ENCODE measurements at places on chromosomes 12 and 14.

DNA sequence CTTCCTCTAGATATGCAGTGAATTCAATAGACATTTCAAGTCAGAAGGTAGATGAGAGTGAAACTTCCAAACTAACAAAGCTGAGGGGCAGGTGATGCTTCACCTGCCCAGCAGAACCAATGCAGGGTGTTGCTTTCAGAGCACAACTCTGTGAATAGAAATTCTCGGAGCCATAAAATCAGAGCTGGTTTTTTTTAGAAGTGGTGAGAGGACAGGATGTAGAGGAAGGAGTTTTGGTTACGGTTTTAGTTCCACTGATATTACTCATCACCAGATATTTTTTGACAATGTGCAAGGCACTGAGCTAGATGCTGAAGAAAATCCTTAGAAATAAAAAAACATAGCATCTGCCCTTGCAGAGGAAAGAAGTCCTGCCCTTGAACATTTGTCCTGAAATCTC is 62.2 kb downstream of the BMP4 start:
- DNase-seq, result no peak

GRCh38 chr12:41795051-41795600 is 349.5 kb downstream of the GXYLT1 start:
- DNase-seq, result no peak

GRCh38 chr12:109191621-109192250 is 75.3 kb downstream of the ACACB start:
- no peak for DNase-seq

- no peak for DNase-seq
Observed at GRCh38 chr14:45212231-45212630, 40.8 kb downstream of the MIS18BP1 start.

DNA sequence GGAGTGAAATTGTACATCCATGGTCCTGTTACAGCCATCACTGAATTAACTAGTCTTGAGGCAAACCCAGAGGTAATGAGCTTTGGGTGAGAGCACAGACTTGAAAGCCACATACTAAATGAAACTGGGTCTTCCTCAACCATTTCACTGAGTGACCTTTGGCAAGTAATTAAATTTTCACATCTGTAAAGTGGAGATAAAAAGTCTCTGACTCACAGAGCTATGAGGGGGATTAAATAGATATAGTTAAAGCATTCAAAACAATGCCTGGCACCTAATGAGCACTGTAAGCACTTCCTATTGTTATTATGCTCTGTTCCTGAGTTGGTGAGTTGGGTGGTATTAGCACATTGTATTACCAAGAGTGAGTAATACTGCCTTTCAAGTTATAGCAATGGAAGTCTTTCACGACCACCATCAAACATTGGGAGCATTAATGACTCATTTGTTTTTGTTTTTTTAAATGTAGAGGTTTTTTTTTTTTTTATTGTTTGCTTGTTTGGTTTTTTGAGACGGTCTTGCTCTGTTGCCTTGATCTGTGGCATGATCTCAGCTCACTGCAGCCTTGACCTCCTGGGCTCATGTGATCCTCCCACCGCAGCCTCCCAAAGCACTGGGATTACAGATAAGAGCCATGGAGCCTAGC is 12.5 kb upstream of the STRN3 start:
- DNase-seq, result no peak

DNA sequence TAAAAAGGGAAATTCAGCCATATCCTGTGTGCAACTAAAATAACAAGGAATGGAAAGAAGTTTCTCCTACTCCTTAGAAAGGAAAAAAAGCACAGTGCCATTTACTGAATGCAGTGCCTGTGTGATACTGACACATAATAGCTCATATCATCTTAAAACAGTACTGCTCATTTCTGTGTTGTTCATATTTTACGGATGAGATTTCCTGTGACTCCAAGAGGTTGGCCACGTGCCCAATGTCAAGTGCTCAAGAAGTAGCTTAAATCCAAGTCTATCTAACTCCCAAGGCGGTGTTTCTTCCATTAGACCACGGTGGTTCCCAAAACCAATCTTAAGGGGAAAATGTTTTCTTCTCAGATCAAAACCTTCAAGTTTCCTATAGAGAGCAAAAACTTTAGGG is 20.0 kb downstream of the MAP3K9 start:
- no peak for DNase-seq

GRCh38 chr14:72699852-72700257 is 194.0 kb downstream of the DPF3 start:
- DNase-seq, result peak; percentile 91

GRCh38 chr12:96070670-96071279 is 35.4 kb upstream of the LTA4H start:
- peak; percentile 40 for DNase-seq

GRCh38 chr14:99181804-99182520 is 90.0 kb downstream of the BCL11B start:
- no peak for DNase-seq

- DNase-seq, result no peak
Observed at GRCh38 chr14:78172428-78172827, 2.3 kb downstream of the NRXN3 start.

DNA sequence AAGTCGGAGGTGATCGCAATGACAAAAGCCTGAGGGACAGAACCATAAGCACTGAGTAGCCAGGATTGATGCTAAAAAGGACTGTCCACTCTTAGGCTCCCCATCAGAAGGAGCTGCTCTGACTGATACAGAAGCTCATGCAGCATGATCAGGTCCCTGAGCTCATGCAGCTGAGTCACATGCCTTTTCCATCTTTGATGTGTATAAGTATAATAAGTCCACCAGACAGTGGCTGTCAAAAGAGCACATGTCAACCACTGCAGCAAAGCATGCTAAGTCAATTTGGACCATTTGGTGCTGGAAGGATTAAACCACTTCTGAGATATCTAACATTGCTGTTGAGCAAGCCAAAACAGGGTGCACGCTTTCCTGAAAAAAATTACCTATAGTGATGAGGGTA is 144.1 kb downstream of the NTF3 start:
- no peak for DNase-seq

DNA sequence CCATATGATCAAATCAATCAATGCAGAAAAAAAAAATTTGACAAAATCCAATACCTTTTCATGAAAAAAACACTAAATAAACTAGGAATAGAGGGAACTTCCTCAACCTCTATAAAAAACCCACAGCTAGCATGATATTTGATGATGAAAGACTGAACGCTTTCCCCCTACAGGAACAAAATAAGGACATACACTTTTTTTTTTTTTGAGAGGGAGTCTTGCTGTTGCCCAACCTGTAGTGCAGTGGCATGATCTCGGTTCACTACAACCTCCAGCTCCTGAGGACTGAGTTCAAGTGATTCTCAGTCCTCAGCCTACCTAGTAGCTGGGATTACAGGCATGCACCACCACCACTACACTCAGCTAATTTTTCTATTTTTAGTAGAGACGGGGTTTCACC is 17.9 kb upstream of the CAMKK2 start:
- DNase-seq, result peak; percentile 61

GRCh38 chr12:96256672-96257361 is 62.6 kb downstream of the ELK3 start:
- DNase-seq, result no peak

GRCh38 chr12:4820971-4821370 is 88.7 kb upstream of the KCNA1 start:
- peak; percentile 6 for DNase-seq

DNA sequence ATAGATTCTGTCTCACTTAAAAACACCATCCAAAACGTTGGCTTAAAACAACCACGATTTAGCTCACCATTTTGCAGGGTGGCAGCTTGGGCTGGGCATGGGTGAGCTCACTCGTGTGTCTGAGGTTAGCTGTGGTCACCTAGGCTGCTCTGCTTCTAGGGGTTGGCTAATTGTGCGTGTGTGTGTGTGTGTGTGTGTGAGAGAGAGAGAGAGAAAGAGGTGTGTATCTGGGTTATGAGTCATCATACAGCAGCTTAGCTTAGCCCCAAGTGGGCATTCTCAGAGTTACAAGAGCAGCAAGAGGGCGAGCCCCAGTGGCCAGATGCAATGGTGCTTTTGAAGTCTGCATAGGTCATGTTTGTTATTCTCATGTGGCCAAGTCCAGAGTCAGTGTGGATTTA is 6.0 kb downstream of the FBXW8 start:
- peak; percentile 11 for DNase-seq

GRCh38 chr12:9880532-9881078 is 684 bp upstream of the KLRF2 start:
- no peak for DNase-seq

DNA sequence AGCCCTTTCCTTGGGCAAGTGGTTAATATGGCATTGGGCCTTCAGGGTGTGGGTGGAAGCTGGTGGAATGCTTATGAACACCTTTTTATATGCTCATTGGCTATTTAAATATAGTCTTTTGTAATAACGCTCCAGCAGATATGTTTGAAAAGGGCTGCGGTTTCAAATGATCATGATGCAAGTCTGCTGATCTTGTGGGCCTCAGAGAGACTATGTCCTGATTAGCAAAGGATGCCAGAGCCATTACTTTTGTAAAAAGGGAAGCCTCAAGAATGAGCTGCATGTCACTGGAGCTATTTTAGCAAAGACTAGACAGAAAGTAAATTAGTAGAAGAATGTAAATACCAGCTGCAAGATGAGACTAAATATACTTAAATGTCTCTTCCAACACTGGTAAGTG is 200.5 kb downstream of the GXYLT1 start:
- no peak for DNase-seq

DNA sequence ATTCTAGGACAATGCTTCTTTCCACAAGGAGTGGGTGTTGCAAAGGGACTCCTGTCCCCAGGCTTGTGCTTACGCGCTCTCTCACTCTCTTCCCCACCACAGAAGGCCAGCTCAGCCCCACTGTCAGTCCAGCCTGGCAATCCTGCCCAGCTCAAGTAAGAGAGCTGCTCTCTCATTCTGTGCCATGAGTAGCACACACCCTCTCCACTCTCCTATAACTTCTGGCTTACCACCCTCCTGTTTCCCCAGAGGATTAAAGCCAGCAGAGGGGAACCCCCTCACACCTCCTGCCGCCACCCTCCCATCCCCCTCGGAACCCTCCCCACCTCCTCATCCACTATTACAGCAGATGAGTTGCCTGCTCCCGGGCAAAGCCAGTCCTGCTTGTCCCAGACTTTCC is 17.1 kb downstream of the NCKAP5L start:
- DNase-seq, result no peak

- no peak for DNase-seq
Observed at GRCh38 chr12:68428724-68429501, 96.8 kb upstream of the MDM1 start.

DNA sequence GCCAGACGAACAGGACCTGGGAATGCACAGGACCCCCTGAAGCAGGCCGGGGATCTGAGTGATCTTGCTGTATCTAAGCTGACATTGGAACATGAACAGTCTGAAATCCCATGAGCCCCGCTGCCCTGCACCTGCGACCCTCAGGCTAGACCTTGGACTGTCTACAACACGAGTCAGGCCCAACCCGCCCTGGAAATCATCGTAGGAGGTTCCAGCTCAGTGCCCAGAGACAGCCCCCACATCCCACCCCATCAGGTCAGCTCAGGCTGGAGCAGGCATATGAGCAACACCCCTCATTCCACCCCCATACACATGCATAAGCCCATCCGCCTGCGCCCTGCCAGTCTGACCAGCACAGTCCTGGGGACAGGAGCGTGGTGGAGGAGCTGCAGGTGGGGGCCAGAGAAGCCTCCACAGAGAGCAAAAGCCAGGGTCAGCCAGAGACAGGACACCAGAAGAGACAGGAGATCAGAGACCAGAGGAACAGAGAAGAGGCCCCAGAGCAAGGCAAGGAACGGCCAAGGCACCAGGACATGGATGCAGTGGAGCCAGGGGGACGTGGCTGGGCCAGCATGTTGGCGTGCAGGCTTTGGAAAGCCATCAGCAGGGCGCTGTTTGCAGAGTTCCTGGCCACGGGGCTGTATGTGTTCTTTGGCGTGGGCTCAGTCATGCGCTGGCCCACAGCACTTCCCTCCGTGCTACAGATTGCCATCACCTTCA is at the start of gene AQP6:
TSS of gene AQP6 (plus strand) at position 307 of the 720 bp plus-strand sequence. CDS start at position 534, 227 bp downstream.
- peak; percentile 1 for DNase-seq

GRCh38 chr12:31817120-31817519 is 88.3 kb upstream of the AMN1 start:
- DNase-seq, result no peak

DNA sequence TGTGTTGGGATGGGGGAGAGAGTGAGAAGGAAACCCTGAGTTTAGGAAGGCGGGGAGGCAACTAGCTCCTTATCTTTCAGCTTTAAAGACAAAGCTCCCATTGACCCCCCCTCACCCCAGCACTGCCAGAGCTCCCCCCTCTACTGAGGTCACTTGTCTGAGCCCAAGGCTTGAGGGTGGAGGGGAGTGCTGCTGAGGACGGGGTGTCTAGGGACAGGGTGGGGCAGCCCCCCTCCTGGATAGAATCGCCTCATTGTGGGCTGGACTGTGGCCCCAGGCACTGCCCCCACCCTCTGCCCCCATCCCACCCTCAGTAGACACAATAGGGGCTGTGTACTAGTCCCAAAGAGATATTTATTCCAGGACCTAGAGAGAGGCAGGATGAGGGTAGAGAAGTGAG is 3.0 kb downstream of the ERBB3 start:
- no peak for DNase-seq

GRCh38 chr12:120684523-120684932 is 2.4 kb upstream of the MLEC start:
- peak; percentile 71 for DNase-seq

GRCh38 chr12:31578632-31579031 is 12.3 kb downstream of the DENND5B start:
- no peak for DNase-seq

DNA sequence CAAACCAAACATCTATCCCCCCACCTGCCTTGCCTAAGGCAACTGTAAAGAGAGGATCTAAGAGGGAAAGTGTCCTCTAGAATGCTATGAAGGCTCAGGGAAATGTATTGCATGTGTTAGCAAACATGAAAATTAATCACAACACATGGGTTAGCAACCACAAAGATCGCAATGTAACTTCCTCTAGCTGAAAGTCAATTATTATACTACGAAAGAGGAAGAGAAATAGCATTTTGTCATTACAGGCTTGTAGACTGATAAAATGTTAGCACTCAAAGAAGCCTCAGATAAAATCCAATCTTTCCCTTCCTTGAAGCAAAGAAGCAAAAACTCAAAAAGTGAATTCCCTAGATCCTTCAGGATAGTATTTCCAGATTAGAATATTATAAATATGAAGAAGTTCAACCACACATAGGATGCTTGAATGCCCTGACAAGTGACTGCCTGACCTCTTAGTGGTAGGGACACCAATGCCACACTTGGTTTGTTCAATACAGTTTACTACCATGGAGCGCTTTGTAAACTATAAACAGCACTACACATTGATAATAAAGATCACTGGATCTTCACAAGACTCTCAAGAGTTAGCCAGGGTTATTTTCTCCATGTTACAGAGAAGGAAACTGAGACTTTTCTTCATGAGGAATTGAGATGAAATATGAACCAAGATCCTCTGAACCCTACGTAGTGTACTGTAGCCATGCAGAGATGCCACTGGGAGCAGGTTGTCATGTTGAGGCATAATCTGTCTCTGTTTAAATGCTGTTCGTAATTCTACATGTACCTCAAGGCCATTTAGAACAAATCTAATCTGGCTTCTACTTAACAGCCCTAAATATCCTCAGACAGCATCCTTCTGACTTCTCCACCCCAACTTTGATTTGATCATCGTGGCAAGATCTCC is 100.7 kb downstream of the ITPR2 start:
- DNase-seq, result peak; percentile 60

GRCh38 chr14:95922080-95922479 is 45.4 kb downstream of the TUNAR start:
- DNase-seq, result no peak

GRCh38 chr12:118436002-118436730 is 59.8 kb downstream of the SUDS3 start:
- no peak for DNase-seq

Measured in suppressor macrophage (primary cell).